ENCODE measurements at places on chromosomes 1 and 21. TPM values are rescaled to one million over a fixed set of nuclear protein-coding genes. Genes with fewer than 3 reads are reported as not detected.

DNA sequence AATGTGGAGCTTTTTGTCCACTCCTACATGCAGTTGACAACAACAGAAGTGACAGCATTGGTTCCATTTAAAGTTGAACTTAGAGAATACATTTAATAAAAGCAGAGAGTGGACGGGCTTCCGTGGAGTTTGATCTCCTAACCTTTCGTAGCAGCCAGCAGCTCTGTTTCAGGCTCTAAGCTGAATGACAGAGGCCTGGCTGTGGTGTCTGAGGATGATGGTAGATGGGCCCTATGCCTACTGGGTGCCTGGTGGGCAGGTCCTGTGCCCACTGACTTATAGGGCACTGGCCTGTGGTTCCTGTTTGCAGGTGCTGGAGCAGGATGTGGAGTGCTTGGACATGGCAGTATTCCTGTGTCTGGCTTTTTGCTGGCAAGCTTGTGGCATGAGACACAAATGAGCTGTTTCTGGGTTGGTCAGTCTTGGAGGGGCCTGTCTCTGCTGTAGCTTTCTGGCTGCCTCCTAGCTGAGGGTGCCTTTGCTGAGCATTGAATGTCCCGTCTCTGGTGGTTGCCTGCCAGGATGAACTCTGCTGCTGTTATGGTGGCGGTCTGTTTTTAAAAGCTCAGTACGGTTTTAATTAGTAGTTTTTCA, 54.6 kb downstream of the PRDM2 start:
- DNase-seq, result peak; percentile 20

- peak; percentile 8 for DNase-seq
These were observed 383.8 kb downstream of the LMO4 start for GRCh38 chr1:87712261-87713010.

GRCh38 chr1:161196111-161196510, 2.7 kb downstream of the ADAMTS4 start:
- DNase-seq, result no peak

- peak; percentile 59 for DNase-seq
These were observed 82.9 kb downstream of the TBX15 start for GRCh38 chr1:118905196-118905595.

DNA sequence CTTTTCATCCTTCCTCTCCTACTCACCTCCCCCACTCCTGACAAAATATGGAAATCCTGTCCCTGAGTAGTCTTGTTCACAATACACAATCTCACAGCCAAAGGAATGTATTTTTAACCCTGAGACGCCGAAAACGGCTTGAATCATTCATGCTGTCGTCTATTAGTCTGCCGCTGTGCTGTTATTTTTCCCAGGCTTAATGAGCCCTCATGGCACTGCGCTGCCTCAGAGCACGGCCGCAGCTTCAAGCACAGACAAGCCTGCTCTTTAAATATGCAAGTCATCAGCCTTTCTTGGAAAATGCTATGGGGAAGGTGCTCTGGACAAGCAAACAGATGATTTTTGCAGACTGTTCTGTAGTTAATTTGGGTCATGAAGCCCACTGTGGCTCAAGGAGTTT, 302.7 kb downstream of the DISC1 start:
- peak; percentile 47 for DNase-seq

DNA sequence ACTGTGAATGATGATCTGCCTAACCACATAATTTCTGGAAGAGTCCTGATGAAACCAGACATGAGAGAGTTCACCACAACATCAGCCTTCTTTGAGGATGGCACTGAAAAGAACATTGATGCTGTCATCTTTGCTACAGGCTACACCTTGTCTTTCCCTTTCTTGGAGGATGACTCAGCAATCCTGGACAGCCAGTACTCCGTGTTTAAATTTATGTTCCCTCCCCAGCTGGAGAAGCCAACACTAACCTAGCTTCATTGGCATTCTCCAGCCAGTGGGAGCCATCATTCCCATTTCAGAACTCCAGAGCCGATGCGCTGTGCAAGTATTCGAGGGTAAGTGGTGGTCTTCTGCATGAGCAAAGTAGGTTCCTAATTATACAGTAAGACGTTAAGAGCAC, 164.1 kb upstream of the POGK start:
- DNase-seq, result no peak

DNA sequence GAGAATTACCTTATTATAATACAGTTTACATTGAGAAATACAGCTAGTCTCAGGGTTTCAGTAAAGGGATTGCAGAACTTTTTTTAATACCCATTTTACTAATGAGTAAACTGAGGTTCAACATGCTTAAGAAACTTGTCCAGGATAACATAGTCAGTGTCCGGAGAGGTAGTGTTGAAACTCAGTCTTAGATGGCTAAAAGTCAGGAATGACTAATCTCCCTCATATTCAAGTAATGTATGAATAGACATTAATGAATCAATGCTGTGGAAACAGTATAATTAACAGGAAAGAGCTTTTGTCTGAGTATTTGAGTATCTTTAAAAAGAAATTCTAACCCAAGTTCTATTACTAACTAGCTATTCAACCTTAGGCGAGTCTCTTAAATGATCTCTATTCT, 397.6 kb downstream of the PLA2G4A start:
- DNase-seq, result no peak

DNA sequence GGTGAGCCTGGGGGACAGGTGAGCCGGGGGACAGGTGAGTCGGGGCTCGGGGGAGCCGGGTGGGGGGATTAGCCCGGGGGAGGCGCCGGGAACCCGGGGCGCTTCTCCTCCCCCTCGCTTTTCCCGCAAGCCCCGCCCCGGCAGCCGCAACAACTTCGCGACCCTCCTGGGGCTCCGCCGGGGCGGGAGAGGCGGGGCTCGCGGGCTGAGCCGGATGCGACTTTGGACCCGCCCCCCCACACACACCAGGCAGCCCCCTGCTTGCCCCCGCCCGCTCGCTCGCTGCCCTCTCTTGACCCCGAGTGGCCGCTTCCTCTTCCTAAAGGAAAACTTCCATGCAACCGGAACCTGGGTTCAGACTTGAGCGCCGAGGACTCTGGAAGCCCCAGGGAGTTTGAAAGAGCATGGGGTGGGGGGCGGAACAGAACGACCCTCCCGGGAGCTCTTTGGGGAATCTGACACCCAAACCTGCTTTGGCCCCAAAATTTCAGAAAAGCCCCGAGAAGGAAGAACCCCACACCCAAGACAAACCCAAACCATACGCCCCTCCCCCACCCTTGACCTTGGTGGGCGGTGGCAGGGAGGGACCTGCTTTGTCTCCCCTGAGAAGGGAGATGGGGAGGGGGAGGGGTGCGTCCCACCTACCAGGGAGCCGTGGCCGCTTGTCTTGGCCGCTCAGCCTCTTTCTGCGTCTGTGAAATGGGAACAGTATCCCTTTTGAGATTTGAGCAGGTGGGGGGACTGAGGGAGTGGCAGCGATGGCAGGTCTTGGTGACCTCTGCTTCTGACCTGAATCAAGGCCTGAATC, 550 bp downstream of the ARHGEF16 start:
- DNase-seq, result no peak

DNA sequence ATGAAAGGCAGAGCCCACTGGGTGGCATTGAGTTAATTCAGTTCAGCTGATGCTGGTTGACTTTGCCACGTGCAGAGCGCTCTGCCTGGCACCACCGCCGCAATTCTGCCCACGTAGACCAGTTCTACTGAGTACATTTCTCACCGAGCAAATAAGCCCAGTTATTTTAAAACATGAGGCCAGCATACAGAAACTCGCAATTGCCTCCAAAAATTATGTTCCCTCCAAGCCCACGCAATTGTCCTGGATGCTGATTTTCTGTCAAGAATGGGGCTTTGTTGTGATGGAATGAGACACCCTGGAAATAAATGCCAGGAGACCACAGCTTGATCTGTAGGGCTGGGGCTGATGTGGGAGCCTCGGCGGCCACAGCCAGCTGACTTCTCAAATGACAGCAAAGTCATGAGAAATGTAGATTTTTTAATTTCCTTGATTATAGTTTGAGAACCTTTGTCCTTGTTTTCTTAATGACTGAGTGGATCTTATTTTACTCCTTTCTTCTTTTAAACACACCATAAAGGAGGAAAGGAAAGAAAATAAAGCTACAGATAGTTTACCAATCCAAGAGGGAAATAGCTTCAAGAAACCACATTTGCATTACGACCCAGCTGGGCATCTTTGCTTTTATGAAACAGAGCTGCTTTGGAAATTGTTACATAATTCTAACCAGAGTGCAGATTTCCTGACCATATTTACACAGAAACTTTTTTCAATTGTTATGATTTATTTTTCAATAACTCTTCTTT, 11.6 kb upstream of the PARP1 start:
- DNase-seq, result no peak

- peak; percentile 29 for DNase-seq
These were observed 41.0 kb upstream of the APOBEC4 start for GRCh38 chr1:183694066-183694465.

DNA sequence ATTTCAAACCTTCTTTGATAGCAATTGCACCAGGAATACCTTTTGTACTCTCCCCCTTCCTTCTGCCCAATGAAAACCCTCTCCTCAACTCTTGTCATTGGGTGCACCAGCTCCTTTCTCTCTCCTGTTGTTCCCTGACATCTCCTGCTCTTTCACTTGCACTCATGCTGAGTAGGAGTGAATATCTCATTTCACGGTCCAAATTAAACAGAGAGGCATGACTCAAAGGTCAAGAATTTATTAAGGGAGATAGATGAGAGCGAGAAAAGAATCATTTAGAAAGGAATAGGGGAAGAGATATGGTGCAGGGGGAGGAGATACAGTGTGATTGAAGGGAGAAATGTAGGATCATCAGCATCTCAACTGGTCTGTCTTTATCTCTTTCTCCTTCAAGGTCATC, 22.1 kb downstream of the AIM2 start:
- peak; percentile 21 for DNase-seq

- no peak for DNase-seq
These were observed 57.1 kb downstream of the ZNF684 start for GRCh38 chr1:40588586-40588985.

DNA sequence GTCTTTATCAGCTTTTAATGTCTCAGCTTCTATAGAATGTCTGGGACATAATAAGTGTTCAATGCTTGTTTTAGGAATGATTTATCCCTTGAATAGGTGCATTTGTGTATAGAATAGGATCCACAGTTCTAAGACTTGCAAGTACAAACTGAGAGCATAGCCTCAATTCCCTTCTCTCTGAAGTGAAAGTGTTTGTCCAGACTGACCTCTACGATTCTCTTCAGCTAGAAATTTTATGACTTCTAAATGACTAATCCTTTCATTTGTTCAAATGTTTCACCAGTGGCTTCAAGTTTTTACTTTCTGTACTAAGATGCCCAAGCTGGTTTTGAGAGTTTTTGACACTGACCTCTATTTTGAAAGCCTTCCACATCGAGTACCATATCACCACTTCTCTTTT, 608.2 kb upstream of the ADGRL4 start:
- DNase-seq, result peak; percentile 35

DNA sequence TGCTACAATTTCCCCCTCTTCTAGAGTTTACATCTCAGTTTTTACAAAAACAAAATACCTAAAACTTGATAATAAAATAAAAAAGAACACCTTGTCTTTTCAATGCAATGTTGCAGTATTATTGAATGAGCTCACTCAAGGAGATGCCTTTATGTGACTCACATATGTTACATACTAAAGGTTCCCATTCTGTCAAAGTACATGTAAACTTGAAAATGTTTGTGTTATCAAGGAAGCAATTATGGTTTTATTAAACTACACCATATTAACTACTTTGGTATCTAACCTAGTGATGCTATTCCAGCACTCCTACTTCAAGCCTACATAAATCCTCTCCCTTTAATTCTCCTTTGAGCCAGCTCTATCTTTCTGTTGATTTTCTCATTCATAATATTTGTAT, 658.3 kb downstream of the PTPRC start:
- peak; percentile 58 for DNase-seq

GRCh38 chr1:50929376-50929958, 30.6 kb downstream of the FAF1 start:
- DNase-seq, result peak; percentile 69

DNA sequence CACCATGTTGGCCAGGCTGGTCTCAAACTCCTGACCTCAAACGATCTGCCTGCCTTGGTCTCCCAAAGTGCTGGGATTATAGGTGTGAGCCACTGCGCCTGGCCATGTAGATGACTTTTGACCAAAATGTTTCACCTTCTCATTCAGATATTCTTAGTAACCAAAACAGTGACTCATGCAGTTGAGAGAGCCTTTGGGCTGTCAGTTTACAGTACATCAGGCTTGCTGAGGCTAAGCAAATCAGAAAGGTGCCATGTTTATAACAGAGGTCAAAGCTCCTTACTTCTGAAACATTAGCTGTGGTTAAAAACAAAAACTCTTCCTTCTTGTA, 21.0 kb downstream of the CNIH4 start:
- DNase-seq, result peak; percentile 39

GRCh38 chr1:157140063-157140588, 1.9 kb upstream of the ETV3 start:
- no peak for DNase-seq

DNA sequence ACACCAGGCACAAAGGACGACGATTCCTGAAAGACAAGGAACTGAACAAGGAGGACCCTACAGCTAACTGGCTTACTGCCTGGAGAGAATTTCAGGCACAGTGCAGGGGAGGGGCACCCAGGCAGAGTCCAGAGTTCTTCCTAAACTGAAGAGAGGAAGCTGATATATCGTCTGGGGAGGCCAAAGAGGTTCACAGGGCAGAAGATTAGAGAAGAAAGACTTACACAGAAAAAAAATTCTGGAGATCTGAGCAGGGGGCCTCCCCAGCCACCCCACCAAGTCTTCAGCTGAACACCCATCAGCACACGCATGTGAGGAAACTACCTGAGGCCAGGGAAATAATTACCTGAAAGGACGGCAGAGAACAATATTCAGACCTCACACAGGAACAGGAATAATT, 24.6 kb downstream of the SORT1 start:
- no peak for DNase-seq

DNA sequence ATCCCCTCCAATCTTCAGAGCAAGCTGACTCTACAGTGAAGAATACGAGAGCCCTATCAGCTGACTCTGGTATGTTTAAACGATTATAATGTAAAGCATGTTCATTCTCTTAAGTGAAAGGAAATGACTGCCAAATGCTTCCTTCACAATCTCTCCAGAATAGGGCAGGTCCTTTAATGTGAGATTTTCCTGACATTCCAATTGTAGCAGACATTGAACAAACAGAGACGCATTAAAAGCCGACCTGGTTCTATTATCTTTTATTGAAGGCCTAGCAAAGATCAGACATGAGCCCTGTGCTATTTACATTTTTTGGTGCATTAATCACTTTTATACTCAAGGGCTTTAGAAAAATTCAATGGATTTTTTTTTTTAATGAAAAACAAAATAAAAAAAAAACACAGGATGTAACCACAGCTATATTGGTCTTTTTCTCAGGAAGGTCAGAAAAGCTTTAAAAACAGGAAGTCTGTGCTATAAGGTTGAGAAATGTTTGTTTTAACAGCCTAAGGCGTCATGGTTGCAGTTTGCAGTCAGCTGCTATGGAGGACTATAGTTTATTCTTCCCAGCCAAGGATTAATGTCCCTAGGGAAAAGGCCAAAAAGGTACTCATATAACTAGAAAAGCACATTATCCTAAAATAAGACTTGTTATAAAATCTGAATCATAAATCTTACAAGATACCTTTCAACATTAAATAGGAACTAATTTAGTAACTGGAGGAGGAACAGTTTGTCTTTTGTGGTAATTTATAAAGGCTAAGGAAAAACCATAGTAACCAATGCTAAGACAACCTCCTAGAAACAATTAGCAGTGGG, 104.8 kb downstream of the RERE start:
- DNase-seq, result peak; percentile 95

Gene KAZN
- total RNA-seq, result 23.6 TPM

Gene GPR89B
- total RNA-seq, result 14.5 TPM

Gene KRTAP19-1
- not detected for total RNA-seq

Gene LAMB3
- total RNA-seq, result 5.9 TPM

Gene AGMAT
- 1.4 TPM for total RNA-seq

Gene IGSF21
- not detected for total RNA-seq

Gene LHX8
- not detected for total RNA-seq

Gene SERPINC1
- not detected for total RNA-seq

Gene SELP
- not detected for total RNA-seq
